IMR-90 (cell line): ENCODE measurements at places on chromosomes 16 and 17. TPM values are rescaled to one million over a fixed set of nuclear protein-coding genes. Genes with fewer than 3 reads are reported as not detected.

The PTX4 gene
- polyA plus RNA-seq: 0.07 TPM in 1 of 2 replicates, not detected in the other

The KCTD2 gene
- polyA plus RNA-seq: 18.3 and 18.4 TPM in 2 replicates

DNA sequence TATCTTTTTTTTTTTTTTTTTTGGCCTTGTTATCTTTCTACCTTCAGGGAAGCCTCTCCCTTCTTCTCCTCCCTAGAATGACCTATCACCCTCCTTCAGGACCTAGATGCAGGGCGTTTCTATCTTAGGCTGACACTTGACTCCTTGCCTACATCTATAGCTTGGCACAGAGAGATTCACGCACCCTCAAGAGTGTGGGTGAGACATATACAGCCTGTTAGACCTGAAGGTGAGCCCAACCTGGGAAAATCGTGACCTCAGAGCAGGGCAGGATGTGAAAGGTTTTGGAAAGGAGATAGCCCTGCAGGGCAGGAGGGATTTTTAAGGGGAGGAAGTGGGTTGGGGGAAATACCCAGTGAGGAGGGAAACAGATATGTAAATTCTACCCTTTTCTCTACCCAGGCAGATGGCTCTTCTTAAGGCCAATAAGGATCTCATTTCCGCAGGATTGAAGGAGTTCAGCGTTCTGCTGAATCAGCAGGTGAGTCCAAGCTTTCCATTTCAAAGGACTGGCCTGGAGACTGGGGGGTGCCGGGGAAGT lies at the start of gene AHSP:
Gene AHSP, plus strand, starts transcription at position 167 of the 541 bp plus-strand sequence. Its CDS starts 240 bp downstream, at position 407.
- peaks cover 25% of the 10 kb centered on the region for H3K27me3 ChIP-seq
- no peak within 1 kb of the TSS for H3K27ac ChIP-seq
- H3K4me3 ChIP-seq: peak within 1 kb of the TSS; percentile 39; the same call in 1 of the 2 replicates
- peaks cover 4% of the 10 kb centered on the region; the same call in 1 of the 2 replicates for H3K4me1 ChIP-seq
- no peaks in the 10 kb centered on the region for H3K36me3 ChIP-seq
- no peak for DNase-seq

GRCh38 chr17:82858376-82859126 lies 18.7 kb upstream of the ZNF750 start:
- no peak for DNase-seq
- H3K27me3 ChIP-seq: no peaks in the 10 kb centered on the region
- no peak overlapping the region for H3K27ac ChIP-seq
- no peak overlapping the region for H3K4me3 ChIP-seq
- H3K36me3 ChIP-seq: peaks cover 1% of the 10 kb centered on the region; the same call in 1 of the 2 replicates

The MAPT gene
- 0.19 and 0.26 TPM in 2 replicates for polyA plus RNA-seq

GRCh38 chr16:64445649-64446048 lies 676.2 kb downstream of the CDH11 start:
- H3K4me3 ChIP-seq: no peak overlapping the region
- no peaks in the 10 kb centered on the region for H3K36me3 ChIP-seq
- DNase-seq: peak; percentile 11
- H3K27me3 ChIP-seq: no peaks in the 10 kb centered on the region
- H3K4me1 ChIP-seq: no peaks in the 10 kb centered on the region; the same call in 1 of the 2 replicates

The CCT6B gene
- 0.72 and 1.1 TPM in 2 replicates for polyA plus RNA-seq

The INPP5K gene
- polyA plus RNA-seq: 14.2 and 14.9 TPM in 2 replicates

DNA sequence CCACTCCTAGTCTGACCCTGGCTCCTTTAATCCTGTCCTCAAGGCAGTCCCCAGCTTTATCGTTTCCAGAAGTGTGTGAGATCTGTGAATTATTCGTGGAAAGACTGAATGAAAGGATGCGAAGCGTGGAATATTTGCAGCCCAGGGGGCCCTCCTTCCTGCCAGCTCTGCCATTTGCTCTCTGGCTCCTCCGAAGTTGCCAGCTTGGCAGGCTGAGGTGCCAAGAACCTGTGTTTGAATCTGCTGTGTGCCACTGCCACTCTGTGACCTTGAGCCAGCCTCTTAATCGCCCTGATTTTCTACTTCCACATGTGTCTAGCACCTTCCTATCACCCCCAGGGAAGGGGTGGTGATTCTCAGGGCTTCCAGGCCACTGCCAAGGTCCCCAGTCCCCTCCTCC lies 10.8 kb downstream of the TBKBP1 start:
- H3K4me3 ChIP-seq: no peak overlapping the region
- H3K36me3 ChIP-seq: peaks cover 16% of the 10 kb centered on the region; the same call in 1 of the 2 replicates
- H3K27me3 ChIP-seq: no peaks in the 10 kb centered on the region

The KIF18B gene
- 16.0 and 17.4 TPM in 2 replicates for polyA plus RNA-seq

DNA sequence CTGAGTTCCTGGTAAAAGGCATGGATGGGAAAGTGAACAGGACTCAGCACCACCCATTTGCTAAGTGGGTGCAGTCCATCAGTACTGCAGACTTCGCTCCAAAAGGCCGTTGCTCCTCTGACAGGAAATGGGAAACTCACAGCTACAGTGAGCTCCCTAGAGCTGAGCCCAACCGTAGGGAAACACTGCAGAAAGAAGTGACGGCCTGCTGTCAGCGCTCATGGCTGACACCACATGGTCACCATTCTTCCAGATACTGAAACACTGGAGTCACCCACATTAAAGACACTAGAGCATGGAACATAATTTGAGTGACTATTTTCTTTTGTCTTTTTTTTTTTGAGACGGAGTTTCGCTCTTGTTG lies 31.9 kb downstream of the UBE2O start:
- peaks cover 9% of the 10 kb centered on the region; the same call in 1 of the 2 replicates for H3K36me3 ChIP-seq
- no peak for DNase-seq
- H3K27ac ChIP-seq: no peak overlapping the region
- no peak overlapping the region for H3K4me3 ChIP-seq
- no peaks in the 10 kb centered on the region for H3K27me3 ChIP-seq

DNA sequence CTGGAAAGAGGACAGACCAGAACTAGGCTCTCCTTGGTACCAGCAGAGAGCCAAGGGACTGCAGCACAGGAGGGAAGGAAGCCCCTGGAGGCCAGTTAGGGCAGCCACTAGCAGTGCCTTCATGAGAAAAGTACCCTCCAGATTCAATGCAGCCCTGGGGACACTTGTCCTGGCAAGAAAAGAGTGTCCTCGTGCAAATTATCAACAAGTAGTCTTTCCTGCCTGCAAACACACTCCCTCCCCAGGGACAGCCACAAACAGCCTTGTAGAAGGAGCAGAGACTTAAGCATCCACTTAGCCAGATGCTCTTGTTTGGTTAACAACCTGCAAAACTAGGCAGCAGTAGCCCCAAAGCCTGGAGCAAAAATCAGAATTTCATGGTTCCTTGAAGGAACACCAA lies 24.3 kb downstream of the CENPV start:
- H3K4me3 ChIP-seq: no peak overlapping the region
- H3K36me3 ChIP-seq: peaks cover 5% of the 10 kb centered on the region

DNA sequence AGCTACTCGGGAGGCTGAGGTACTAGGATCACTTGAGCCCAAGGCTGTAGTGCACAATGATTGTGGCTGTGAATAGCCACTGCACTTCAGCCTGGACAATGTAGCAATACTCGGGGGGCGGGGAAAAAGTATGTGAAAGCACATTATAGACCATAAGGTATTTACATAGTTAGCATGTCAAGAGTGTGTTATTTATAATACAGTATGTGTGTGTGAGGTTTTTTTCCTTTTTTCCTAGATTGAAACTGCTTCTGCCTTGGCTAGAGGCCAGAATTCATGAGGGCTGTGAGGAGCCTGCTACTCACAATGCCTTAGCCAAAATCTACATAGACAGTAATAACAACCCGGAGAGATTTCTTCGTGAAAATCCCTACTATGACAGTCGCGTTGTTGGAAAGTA lies 30.5 kb downstream of the PTRH2 start:
- H3K4me3 ChIP-seq: no peak overlapping the region
- H3K4me1 ChIP-seq: peaks cover 7% of the 10 kb centered on the region
- peaks cover 43% of the 10 kb centered on the region for H3K36me3 ChIP-seq
- DNase-seq: peak; percentile 18
- no peak overlapping the region for H3K27ac ChIP-seq

The MPG gene
- 135 and 155 TPM in 2 replicates for polyA plus RNA-seq

The TRIM16 gene
- polyA plus RNA-seq: 18.9 and 22.3 TPM in 2 replicates

DNA sequence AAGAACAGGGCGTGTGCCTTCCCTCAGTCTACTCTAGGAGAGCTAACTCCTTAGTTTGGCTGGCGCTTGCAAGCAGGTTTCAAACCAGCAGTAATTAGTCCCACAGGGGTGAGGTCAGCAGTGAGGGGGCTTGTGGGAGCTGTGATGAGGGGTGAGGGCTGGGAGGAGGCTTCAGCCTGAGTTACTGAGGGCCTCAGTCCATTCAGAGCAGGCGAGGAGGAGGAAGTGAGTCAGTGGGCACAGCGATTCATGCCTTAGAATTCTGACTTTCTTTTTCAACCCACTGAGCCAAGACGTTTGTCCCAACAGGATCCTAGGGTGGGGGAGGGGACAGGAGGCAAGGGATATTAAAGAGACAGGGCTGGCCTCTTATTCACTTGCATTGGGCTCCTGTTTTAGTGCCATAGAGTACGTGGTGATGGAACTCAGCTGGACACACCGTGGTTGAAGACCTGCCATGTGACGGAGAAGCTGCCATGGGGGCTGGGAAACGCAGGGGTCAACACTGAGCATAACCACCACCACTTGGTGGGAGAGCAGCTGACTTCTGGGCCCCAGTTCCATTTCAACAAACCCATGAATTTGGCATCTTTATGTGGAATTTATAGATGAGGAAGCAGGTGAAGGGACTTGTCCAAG lies 8.3 kb upstream of the ITGA3 start:
- no peaks in the 10 kb centered on the region for H3K27me3 ChIP-seq
- no peak overlapping the region for H3K4me3 ChIP-seq
- peak overlapping the region; percentile 51 for H3K27ac ChIP-seq
- DNase-seq: peak; percentile 83
- no peaks in the 10 kb centered on the region for H3K36me3 ChIP-seq
- H3K4me1 ChIP-seq: peaks cover 37% of the 10 kb centered on the region

The MYH1 gene
- not detected in 2 replicates for polyA plus RNA-seq

The AANAT gene
- 0.19 and 0.21 TPM in 2 replicates for polyA plus RNA-seq

The IGSF6 gene
- not detected in 2 replicates for polyA plus RNA-seq
